ENCODE measurements at places on chromosomes 1 and 21.
A peak's percentile ranks its signal among the peaks of the same experiment; 100 is the strongest.

DNA sequence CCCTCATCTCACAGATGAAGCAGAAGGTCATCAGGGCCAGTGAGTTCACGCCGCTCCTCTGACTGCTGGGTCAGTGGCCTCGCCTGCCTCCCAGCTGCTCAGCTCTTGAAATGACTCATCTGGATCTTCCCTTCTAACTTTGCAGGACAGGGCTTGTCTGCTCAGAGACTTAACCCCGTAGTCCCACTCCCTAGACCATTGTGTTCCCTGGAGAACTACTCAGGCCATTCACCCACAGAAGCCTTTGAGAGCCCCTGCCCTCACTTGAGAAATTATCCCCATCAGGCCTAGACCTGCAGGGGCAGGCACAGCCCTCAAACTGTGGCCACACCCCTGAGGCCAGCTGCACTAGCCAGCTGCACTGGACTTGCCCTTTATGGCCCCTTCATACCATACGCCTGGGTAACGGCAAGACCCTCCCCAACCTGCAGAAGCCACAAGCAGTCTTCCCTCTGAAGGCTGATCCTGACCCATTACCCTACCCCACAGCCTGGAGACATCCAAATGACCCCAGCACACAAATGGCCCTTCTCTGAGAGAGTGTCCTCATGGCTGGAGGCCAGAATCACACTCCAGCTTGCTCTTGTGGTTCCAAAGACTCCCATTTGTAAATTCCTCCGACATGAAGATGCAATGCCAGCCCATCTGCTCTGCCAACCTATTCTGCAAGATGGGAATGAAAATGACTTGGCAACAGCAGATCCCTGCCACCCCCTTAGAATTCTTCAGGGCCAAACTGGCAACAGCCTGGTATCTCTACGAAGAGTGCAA is 33.2 kb downstream of the RCSD1 start:
- no peak for DNase-seq

DNA sequence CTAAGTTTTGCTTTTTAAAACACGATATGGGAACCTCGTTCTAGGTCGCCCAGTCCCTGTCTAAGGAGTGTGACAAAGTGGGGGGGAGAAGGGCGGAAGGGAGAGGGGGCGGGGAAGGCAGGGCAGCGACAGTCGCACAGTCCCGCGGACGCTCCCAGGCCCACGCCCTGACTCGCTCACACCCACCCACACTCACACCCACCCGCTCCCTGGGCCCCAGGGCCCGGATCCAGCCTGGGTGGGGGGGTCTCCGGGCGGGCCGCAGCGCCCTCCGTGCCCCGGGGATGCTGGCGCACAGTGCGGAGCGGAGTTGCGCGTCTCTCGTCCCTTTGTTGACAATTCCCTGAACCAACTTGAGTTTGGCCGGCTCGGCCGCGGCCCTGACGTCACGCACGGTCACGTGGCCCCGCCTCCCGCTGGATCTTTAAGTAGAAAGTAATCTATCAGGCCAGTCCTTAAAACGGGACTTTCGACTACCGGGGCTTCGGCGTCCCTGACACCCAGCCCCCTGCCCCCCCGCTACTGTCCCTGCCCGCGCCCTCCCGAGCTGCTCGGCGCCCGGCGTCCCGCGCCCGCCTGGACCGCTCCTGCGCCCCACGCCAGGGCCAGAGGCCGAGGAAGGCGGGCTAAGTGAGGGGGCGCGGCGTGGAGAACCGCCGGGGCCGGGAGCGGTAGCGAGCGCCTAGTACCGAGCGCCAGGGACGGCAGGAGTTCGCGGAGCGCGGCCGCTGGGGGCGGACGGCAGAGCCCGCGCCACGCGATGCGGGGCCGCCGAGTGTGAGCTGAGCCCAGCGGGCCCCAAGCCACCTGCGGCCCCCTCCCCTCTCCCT is at the start of gene FOXD3:
Gene FOXD3 (plus strand): TSS at position 454 of the 830 bp plus-strand sequence. CDS start 492 bp downstream, outside the sequence.
- no peak for DNase-seq

DNA sequence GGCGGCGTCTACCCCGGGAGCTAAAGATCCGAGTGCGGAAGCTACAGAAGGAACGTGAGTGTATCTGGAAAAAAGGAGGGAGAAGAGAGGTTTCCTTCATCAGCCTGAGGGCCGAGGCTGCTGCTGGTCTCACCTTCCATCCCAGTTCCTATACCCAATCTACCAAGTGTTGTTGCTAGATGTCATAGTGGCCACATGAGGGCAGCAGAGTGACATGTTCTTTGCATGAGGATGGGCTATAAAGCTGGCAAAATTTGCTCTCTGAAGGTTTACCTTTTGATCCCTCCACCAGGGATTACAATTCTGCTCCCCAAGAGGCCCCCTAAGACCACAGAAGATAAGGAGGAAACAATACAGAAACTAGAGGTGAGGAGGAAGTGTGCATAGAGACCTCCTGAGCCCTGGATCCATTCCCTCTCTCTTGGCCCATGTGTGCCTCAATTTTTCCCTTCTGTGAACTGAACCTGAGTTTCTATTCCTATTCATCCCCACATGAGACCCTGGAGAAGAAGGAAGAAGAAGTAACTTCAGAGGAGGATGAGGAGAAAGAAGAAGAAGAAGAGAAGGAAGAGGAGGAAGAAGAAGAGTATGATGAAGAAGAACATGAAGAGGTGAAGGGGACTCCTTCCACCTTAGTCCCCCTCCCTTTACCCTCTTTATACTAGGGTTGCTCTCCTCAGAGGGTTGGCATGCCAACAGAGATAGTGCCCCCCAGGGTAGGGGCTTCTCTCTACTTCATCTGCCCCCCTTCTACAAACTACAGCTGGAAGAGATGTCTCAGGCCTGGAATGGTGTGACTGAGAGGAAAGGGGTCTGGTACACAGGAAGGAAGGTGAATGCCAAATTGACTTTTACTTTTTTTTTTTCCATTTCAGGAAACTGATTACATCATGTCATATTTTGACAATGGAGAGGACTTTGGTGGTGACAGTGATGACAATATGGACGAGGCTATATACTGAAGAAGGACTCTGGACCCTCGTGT is 13.3 kb downstream of the POLR3GL start:
- DNase-seq = peak; percentile 91

DNA sequence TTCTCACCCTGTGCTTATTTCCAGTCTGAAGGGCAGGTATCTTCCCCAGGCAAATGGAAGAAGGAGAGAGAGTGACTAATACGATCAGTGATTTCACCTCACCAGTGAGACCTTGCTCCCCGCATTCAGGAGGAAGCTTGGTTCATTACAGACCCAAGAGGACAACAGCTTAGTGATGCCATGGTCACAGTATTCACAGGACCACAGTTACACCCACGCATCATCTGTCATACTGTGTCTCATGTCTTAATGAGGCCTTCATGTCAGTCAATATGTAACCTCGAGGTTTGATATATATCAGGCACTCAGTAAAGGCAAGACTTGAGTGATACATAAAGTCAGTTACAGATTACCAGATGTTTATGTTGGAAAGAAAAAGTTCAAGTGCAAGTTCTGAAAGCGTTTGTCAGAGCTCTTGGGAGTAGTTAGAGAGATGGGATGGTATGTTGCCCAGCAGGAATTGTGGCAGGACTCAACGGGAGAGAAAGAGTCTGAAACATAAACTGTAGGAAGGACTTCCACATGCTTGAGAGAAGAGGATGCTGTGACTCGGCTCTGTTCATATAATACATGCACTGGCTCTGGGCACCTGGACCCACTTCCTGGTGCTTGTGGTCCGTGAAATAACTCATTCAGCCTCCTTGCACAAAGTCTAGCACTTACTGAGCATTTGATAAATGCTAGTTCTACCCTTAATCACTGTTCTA is 33.3 kb downstream of the GNPAT start:
- DNase-seq = no peak

DNA sequence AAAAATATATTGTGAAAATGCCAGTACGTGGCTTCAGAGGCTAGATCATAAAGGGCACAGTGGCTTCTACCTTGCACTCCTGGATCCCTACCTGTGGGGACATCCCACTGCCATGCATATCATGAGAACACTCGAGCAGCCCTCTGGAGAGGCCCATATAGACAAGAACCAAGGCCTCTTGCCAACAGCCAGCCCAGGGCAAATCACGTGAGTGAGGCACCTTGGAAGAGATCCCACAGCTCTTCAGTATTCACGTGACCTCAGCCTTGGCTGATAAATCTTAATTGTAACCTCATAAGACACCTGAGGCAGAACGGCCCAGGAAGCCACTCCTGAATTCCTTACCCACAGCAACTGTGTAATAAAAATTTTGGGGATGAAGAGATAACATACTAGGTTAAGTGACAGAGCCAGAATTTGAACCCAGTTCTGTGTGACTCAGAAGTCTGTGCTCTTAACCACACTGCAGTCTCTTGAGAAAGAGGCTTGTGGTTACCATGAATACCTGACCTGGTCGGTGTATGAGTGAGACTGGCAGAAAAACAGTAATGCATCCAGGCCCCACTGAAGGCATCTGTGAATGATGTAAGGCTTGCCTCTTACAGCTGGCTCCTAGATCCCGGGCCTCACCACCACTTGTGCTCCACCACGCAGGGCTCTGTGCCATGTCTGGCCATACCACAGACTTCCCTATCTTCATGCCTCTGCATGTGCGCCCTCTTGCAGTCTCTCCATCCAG is 6.9 kb upstream of the A3GALT2 start:
- no peak for DNase-seq

DNA sequence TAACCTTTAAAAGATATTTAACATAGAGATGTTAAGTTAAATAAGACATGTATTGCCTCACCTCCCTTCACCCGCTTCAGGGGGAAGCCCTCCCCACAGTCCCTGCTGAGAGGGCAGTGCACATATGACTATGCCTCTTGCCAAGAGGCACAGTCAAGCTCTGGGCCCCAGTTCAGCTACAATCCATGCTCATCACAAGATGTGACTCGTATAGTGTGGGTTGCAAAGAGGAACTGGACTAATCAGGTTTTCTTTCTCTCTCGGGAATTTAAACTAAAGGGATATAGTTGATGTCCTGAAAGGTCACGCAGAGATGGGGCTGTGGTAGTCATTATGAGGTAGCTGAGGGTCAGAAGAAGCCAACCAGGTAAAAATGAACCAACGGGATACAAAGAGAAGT is 35.6 kb downstream of the LYST start:
- DNase-seq = peak; percentile 56

DNA sequence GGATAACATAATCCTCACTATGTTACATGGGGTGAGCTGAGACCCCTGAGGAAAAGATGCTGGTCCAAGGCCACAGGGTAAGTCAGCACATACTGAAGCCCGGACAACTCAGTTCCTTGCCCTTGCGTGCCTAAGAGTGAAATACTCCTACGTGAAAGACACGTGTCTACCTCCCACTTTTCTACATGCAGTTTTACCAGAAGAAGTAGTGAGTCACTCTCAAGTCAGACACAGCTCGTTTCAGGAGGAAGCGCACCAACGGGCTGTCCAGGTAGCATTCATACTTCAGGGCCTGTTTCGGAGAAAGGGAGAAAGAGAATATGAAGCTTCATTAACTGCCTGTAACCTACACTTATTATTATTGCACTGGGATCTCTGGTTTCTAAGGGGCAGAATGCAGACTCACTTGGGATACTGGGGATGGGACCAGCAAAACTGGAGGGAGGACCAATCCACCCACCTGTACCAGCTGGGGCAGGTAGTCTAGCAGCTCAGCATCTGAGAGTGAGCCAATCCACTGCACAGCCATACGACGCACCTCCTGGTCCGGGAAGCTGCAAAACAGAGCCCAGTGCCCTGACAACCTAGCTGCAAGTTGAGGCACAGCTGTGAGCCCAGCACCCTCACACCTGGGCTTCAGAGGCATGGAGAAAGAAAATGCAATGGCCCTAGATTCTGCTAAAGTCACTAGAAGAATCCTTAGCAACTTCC is 32.4 kb upstream of the PPP1R15B start:
- DNase-seq = no peak

DNA sequence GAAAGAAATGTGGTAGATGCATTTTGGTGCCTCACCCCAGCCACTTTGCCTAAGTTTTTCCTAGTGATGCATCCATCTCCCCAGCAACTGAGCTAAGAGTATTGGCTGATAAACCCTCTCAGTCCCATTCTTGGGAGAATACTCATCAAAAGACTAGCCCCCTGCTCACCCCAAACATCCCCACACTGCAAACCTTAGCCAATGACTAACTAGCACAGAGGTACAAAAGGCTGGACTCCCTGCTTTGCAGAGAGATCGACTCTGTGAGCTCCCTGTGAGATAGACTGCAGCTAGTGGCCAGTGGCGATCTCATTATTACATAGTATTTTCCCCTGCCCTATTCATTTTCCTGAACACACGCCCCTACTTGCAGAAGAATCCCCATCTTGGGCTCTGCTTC is 155.3 kb downstream of the HHIPL2 start:
- DNase-seq = no peak

GRCh38 chr1:212621043-212621948 is 12.7 kb downstream of the ATF3 start:
- DNase-seq = no peak

- no peak for DNase-seq
Observed at GRCh38 chr1:35064265-35064664, 14.9 kb upstream of the ZMYM1 start.

GRCh38 chr1:51237351-51238033 is 1.4 kb downstream of the RNF11 start:
- DNase-seq = peak; percentile 53

GRCh38 chr1:96886474-96886873 is 164.9 kb downstream of the PTBP2 start:
- no peak for DNase-seq

DNA sequence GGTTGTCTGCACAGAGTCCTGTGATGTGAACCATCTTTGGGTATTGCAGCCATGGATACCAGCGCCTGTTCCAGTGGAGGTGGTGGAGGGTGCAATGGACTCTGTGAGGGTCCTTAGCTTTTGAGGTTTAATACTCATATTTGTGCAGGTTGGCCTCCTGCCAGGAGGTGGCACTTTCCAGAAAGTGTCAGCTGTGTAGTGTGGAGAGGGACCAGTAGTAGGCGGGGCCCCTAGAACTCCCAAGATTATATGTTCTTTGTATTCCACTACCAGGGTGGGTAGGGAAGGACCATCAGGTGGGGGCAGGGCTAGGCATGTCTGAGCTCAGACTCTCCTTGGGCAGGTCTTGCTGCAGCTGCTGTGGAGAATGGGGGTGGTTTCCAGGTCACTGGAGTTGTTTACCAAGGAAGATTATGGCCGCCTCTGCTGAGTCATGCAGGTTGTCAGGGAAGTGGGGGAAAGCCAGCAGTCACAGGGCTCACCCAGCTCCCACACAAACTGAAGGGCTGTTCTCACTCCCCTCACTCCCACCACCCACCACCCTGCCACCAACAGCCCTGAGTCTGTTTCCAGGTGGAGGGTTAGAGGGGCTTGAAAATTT is 31.2 kb upstream of the ZNF678 start:
- no peak for DNase-seq

DNA sequence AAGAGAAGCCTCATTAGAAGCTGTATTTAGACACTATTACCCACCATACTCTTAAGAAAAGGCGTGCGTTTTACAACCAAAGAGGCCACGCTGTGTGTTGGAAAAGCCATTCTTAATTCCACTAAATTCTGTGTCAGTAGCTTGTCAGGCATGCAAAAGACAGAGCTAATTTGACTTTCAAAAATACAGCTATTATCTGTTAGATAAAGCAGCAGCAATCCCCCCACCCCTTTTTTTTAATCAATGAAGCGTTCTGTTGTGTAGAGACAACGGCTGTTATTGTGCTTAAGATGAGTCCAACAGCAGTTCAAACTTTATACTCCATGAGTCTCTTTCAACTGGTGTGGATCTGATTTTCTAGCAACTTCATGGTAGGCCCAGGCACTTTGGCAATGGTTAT is 43.5 kb downstream of the PLA2G4A start:
- DNase-seq = no peak

- no peak for DNase-seq
Observed at GRCh38 chr1:89576013-89576412, 51.4 kb downstream of the LRRC8B start.

- no peak for DNase-seq
Observed at GRCh38 chr1:25817840-25818501, 1.8 kb upstream of the MTFR1L start.

GRCh38 chr1:218369688-218370511 is 24.8 kb downstream of the TGFB2 start:
- DNase-seq = no peak

Measured in Kasumi-1 (cell line).